Right hindlimb (tissue), 1 donor: ENCODE measurements at places on chromosomes 2 and 18.

DNA sequence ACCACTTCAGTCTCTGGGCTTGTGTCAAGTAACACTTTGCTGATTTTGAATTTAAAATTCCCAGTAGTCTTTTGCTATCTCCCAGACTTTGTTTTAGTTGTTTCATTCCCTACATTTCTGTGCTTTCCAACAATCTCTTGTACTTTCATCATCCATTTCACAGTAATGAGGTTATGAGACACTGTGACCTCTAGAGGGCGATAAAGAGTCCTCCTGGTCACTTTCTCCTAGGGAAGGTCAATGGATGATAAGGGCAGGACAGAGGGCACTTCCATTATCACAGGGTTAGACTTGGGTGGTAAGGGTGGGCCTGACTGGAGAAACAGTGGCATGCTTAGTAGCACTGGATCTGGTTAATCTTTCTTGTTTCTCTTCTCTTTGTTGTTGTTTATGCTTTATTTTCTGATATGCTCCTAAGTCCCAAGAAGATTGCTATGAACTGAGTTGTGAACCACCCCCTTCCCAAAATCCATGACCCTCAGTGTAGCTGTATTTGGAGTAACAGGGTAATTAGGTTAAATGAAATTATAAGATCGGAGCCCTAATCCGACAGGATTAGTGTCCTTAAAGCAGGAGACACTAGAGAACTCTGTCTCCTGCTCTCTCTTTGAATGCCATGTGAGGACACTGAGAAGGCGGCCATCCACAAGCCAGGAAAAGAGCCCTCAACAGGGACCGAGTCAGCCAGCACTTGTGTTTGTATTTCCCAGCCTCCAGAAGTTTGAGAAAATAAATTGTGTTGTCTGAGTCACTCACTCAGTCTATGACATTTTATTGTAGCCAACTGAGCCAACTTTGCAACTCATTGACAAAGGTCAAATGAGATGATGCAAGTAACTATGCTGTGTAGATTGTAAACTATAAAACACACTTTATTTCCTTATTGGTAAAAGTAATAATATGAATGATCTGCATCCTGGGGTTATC, 779.2 kb downstream of the CNTNAP5 start:
- no peak for DNase-seq

- no peak for DNase-seq
Measured at GRCh38 chr2:161335626-161336025, 27.4 kb downstream of the PSMD14 start.

- DNase-seq, result no peak
Measured at GRCh38 chr2:50480507-50480906, 551.4 kb downstream of the NRXN1 start.

GRCh38 chr2:30308280-30308679, 76.9 kb downstream of the LBH start:
- no peak for DNase-seq

GRCh38 chr2:16155366-16155765, 215.0 kb downstream of the MYCN start:
- no peak for DNase-seq

- DNase-seq, result no peak
Measured at GRCh38 chr18:12405066-12405465, 2.7 kb upstream of the PRELID3A start.

GRCh38 chr2:72211777-72212485, 64.3 kb upstream of the CYP26B1 start:
- DNase-seq, result no peak

- DNase-seq, result no peak
Measured at GRCh38 chr2:8670580-8670979, 11.3 kb upstream of the ID2 start.

DNA sequence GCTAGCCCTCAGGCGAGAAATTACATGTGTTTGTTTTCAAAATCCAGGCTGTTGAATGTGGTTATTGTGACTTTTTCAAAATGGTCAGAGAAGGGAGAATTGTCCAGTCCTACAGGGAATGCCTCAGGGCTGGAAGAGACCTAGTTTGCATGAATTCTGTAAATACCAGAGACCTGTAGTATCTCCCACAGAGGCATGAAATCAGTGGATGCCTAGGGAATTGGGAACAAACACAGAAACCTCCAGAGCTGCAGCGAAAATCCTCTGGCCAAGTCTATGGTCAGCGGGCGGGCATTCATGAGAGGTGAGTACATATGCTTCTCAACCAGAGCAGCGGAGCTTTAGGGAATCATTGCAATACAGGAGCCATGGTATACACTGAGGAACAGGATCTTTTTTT, 1596.5 kb upstream of the NXPH2 start:
- DNase-seq, result no peak

DNA sequence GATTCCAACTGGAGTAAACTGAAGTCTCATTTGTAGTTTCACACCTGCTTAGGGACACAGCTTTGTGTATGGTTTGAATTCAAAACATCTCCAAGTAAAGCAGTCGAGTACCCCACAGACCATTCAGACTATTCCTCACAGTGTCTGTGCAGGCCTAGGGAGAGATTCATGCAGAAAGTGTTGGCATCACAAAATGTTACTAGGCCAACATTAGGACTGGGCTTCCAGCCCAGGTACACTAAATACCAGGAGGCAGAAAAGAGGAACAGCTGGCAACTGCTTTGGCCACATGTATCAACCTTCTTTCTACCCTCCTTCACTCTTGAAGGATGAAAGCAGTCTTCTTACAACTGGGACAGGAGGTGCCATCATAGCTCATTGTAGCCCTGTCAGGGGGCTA, 270.4 kb upstream of the TMEFF2 start:
- DNase-seq, result no peak

- DNase-seq, result no peak
Measured at GRCh38 chr2:3823748-3824147, 120.4 kb downstream of the DCDC2C start.

- DNase-seq, result no peak
Measured at GRCh38 chr2:21195326-21195725, 71.6 kb downstream of the TDRD15 start.

GRCh38 chr2:138081225-138082073, 117.2 kb downstream of the HNMT start:
- DNase-seq, result no peak

GRCh38 chr2:67579216-67579615, 182.1 kb downstream of the ETAA1 start:
- DNase-seq, result no peak

DNA sequence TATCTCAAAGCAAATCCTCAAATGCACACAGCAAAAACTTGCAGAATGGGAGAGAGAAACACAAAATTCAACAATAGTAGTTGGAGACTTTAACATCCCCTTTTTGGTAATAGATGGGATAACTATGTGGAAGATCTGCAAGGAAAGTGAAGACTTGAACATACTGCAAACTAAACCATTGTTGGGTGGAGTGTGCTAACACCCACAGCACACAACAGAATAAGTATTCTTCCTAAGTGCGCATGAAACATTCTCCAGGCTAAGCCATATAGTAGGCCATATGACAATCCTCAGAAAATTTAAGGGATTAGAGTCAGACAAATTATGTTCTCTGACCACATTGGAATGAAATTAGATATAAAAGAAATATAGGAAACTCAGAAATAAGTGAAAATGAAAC, 230.6 kb downstream of the FBXO15 start:
- no peak for DNase-seq

DNA sequence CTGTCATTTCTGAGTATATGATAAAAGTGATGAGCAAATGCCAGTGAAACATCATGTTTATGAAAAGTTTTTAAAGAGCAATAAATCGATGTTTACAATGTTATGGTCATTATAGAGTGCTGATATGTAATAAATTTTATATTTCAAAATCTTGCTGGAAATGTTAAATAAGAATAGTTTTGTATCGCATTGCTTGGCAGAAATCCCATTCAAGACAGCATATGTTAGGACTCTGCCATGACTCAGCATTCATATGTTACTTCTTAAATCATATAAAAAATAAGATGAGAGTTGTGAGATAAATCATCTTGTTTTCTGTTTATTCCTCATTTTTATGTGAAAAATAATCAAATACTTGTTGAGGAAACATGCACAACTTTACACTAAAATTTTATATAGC, 949.9 kb upstream of the NRXN1 start:
- no peak for DNase-seq

DNA sequence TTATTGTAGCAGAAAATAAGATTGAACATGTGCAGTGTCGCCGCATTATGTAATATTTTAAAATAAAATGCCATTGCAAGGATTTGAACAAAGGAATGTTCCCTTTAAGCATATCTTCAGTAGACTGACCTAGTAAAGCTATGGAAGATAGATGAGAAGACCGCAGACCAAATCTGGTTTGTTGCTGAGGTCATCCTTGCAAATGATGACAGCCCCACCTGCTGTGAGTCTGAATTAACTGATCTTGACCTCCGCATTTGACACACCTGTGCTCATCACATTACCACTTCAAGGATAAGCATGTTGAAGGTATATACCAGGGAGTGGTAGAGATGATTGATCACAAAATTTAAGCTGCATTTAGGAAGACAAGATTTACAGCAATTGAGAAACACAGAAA, 96.2 kb downstream of the NYAP2 start:
- DNase-seq, result no peak

DNA sequence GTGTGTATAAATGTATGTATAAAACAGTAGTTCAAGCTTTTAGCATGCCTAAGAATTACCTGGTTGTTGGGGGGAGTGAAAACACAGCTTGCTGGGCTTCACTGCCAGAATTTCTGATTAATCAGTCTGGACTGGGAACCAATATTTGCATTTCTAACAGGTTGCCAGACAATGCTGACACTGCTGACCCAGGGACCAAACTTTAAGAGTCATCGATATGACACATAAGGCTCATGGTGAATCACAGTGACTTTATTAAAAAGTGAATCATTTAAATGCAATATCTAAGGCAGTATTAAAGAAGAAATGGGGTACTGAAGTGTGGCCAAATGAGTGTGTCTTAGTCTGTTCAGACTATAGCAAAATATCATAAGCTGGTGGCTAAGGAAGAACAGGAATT, 195.9 kb upstream of the DTNA start:
- no peak for DNase-seq

- no peak for DNase-seq
Measured at GRCh38 chr18:70036771-70037347, 89.2 kb upstream of the CD226 start.

DNA sequence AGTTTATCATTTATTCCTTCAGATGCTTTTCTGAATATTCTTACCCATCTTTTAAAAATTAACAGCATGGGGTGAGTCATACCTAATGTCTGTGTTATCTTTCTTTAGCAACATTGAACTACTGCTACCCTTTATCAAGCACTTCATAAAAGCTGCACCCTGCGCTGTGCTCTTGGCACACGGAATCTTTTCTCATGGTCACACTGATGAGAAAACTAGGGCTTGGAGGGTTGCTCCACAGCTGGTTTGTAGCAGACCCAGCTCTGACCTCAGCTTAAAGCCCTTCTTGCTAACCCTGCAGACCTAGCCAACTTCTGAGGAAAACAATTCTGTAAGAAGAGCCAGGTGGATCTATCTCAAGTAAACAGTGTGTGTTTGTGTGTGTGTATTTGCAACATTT, 106.3 kb downstream of the RNF144A start:
- no peak for DNase-seq

GRCh38 chr2:224885836-224886547, 156.3 kb downstream of the DOCK10 start:
- no peak for DNase-seq

DNA sequence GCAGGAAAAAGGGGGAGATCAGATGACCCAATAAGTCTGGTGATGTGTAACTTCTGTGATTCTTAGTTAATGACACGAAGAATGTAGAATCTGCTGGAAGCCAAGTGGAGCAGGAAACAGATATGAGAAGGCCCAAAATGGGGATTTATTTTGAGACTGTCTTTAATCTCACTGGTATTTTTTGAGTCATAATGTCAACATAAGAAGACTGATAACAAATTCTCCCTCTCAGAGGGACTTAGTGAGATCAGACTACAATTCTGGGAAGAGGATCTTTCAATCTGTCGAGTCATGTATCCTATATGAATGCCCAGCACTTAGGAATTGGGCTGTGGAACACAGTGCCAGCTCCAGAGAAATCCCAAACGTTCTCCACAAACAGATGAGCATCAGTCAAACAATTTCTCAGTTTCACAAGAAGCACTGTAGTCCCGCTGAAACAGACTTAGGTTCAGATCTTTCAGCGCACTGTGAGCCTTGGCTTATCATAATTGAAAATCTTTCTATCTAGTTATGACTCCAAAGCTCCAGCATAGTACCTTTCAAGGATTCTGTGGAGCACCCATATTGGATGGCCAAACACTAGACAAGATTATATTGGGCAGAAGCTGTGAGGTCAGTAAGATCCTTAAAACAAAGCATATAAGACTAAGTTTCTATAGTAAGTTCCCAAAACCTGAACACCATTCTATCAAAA, 738.2 kb downstream of the LRP1B start:
- no peak for DNase-seq

- DNase-seq, result no peak
Measured at GRCh38 chr2:177362499-177362898, 30.1 kb upstream of the AGPS start.

DNA sequence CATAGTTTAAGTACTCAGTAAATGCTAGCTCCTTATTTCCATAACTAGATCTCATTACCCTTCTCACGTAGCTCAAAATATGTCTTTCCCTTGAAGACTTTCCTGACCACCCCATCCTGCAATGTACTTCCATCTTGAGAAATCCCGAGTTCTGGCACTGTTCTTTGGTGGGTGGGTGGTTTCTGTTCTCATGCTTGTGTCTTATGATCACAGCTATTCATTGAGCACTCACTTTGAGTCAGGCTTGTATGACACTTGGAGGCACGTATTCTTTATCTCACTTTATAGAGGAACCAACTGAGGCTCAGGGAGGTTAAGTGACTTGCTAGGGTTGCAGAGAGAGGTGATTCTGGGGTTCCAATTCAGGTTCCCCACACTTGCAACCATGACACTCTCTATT, 9.0 kb upstream of the CLIP4 start:
- no peak for DNase-seq

- no peak for DNase-seq
Measured at GRCh38 chr18:52219102-52219501, 120.9 kb upstream of the DCC start.

DNA sequence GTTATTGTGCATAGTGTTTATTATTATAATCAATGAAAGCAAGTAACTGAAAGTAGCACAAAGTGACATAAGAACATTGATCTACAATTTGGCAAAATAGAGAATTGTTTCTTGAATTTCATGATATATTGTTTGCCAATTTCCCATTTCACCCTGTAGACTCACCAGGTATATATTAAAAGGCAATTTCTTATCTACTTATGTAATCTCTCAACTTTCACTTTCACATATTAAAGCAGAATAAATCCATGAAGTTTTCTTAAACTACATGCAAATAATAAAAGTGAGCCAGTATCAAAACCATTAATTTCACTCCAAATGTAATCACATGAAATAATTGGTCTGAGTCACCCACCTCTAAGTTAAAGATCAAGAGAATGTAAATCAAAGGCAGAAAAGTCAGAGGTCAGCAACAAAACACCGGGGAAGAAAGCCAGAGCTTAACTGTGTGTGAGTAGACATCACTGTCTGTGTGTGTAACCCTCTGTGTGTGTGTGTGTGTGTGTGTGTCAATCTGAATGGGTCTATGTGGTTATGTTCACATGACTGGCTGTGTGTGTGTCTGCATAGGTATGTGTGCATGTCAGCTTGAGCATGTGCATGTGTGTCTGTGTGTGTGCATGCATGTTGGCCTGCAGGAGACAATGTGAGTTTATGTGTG, 44.1 kb downstream of the ZNF385B start:
- no peak for DNase-seq
